ENCODE measurements at places on chromosomes 7 and 10. TPM values are rescaled to one million over a fixed set of nuclear protein-coding genes. Genes with fewer than 3 reads are reported as not detected.

The PPP1R3A gene
- total RNA-seq = not detected

The C1QL3 gene
- total RNA-seq = 0.12 TPM

The HOXA11 gene
- total RNA-seq = 0.14 TPM

The TNS3 gene
- 0.29 TPM for total RNA-seq

The FXYD4 gene
- not detected for total RNA-seq

The ANXA8 gene
- not detected for total RNA-seq

The PON1 gene
- 0.65 TPM for total RNA-seq

The SLC39A12 gene
- total RNA-seq = not detected

The RET gene
- 0.29 TPM for total RNA-seq

DNA sequence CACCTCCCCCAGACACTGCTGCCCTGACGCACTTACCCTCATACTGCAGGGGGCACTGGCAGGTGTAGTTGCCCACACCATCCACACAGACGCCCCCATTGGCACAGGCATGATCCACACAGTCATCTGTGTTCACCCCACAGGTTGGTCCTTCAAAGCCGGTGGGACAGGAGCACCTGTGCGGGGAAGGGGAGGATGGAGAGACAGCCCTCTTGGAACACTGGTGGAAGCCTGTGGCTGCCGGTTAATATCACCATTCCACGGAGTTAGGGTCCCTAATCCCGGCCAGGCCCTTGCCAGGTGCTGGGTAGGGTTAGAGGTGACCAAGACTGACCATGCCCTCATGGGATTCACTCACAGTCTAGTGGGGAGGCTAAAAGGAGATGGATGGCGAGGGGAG is 171.8 kb downstream of the SLIT1 start:
- DNase-seq = no peak

GRCh38 chr7:77293046-77293445 is 93.4 kb upstream of the FGL2 start:
- DNase-seq = no peak

GRCh38 chr10:114713525-114714090 is 55.5 kb upstream of the ABLIM1 start:
- no peak for DNase-seq

GRCh38 chr10:61742812-61743211 is 80.1 kb downstream of the CABCOCO1 start:
- DNase-seq = no peak

DNA sequence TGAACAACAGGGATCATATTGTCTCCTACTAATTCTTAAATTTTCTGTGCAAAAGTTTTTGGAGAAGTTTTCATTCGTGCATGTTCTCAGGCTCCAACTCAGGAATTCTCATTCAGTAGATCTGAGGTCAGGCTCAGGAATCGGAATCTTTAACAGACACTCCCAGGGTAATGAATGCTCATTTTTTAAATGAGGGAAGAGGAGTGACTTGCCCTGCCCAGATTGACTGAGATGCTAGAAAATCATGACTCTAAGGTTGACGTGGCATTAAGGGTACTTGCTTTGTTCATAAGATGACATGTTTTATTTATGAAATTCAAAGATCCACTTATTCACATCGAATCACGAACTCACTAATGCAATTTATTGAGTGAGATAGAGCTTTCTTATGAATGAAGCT is 196.6 kb upstream of the NPVF start:
- DNase-seq = no peak

GRCh38 chr10:6558272-6558671 is 21.8 kb downstream of the PRKCQ start:
- no peak for DNase-seq

DNA sequence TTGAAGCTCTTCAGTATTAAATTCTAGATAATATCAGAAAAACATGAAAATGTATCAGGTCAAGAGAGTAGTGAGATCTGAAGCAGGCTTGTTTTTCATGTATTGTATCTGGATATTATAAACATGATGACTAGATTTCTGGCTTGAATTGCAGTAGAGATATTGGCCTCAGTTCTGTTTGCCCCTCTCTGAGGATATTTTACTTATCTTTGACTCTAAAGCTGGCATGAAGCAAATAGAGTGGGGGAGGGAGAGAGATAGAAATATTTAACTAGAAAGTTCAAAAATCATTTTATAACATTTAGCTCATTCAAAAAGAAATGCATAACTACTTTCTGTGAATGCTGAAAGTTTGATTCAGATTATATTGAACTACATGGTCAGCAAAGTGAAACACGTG is 929.7 kb upstream of the KCND2 start:
- no peak for DNase-seq

DNA sequence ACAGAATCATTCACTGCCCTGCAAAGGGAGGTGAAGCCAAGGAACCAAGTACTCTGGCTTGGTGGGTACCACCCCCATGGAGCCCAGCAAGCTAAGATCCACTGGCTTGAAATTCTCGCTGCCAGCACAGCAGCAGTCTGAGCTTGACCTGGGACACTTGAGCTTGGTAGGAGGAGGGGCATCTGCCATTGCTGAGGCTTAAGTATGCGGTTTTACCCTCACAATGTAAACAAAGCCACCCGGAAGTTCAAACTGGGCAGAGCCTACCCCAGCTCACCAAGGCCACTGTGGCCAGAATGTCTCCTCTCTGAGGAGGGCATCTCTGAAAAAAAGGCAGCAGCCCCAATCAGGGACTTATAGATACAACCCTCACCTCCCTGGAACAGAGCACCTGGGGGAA is 1050.0 kb upstream of the GHITM start:
- DNase-seq = no peak

DNA sequence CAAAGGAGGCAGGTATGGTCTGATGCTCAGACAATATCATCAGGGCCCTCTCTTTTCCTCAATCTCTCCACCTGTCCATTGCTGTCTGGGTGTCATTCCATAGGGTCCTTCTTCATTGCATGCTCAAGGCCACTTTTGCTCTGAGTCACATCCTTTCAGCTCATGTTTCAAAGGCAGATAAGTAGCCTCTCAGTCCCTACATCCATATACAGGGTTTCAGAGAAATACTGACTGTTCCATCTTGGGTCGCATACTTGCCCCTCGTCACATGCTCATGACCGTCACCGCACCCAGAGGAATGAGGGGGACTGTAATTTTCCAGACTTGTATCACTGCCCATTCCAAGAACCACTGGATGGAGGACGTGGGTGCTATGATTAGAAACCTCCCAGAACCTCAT is 93.4 kb downstream of the FAM107B start:
- no peak for DNase-seq

GRCh38 chr7:103727982-103728610 is 261.4 kb downstream of the RELN start:
- DNase-seq = no peak

DNA sequence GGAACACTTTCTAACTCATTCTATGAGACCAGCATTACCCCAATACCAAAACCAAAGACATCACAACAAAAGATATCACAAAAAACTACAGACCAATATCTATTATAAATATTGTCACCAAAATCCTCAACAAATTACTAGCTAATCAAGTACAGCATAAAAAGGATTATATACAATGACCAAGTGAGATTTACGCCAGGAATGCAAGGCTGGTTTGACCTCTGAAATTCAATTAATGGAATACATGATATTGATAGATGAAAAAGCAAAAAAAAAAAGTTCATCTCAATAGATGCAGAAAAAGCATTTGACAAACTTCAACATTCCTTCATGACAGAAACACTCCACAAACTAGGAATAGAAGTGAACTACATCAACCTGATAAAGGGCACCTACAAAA is 175.3 kb downstream of the LCOR start:
- DNase-seq = no peak

GRCh38 chr7:1124816-1125602 is 35.0 kb downstream of the ZFAND2A start:
- no peak for DNase-seq

- DNase-seq = no peak
Measured at GRCh38 chr10:71319800-71320392, 837 bp downstream of the SLC29A3 start.

DNA sequence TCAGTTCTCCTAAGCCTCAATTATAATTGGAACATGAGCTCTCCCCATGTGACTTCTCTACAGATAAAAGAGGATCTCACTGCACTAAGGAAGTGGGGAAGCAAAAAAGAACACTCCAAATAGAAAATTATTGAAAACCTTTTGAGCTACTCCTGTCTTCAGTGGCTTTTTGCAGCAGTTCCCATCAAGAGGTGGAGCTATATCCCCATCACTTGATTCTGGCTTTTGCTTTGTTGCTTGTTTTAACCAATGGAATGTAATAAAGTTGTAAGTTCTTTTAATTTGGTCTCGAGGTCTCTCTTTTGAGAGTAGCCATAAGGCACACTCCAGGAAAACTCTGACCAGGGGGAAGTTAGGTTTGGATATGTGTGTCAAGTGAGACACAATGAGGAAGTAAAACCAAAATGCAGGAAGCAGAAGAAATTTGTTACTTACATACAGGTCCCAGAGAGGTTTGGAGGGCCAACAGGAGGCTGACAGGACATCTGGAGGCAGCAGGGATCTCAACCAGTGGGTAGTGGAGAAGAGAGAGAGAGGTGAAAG is 569.4 kb downstream of the HTR7 start:
- no peak for DNase-seq

DNA sequence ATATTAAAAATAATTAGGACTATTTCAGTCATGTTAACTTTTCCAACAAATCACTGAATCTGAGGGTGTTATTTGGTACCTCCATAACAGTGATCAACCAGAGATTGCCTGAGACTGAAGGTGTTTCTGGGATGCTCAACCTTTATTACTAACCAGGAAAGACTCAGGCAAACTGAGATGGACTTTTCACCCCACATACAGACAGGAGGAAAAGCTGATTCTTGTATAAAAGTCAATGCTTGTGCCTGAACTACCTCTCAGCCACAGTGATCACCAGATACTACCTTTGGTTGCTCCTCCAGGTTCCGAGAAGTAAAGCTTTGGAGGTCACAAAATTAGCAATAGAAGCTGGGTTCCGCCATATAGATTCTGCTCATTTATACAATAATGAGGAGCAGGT is 1.9 kb downstream of the AKR1C3 start:
- DNase-seq = no peak

DNA sequence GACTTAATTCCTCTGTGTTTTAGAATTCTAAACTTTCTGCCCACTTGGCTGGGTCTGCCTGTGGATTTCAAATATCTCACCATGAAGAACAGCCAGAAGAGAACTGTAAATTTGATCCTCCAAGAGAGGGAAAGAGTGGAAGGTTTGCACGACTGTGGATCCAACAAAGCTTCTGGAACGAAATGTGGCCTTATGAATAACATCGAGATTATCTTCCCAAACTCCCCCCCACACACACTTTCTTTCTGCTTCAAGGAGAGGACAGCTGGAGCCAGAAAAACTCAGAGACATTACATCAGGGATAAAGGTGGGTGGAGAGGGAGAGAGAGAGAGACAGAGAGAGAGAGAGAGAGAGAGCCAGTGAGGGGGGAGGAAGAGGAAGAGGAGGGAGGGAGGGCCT is 570.1 kb upstream of the MGMT start:
- no peak for DNase-seq

GRCh38 chr7:151218170-151218569 is 7.9 kb upstream of the H2BK1 start:
- DNase-seq = no peak

- DNase-seq = peak; percentile 66
Measured at GRCh38 chr10:43395571-43396060, 13.4 kb downstream of the HNRNPF start.

GRCh38 chr7:54858008-54858692 is 99.1 kb upstream of the SEC61G start:
- no peak for DNase-seq

DNA sequence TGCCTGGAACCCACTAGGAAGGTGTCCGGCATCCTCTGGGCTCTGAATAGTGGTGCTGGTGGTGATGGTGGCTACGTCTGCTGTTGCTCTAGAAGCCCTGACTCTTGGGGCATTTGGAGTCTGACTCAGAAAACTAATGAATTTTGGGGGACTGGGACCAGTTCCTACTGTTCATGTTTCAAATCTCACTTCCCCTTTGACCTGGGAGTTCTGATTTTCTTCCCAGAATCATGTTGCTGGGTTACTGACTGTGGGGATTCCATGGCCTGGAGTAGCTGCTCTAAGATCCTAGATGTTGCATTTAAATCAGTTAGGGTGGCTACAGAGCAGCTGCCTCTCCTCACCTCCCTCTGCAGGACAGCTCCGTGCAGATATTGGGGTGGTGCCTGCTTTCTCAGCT is 3.2 kb downstream of the TSPAN33 start:
- DNase-seq = no peak

DNA sequence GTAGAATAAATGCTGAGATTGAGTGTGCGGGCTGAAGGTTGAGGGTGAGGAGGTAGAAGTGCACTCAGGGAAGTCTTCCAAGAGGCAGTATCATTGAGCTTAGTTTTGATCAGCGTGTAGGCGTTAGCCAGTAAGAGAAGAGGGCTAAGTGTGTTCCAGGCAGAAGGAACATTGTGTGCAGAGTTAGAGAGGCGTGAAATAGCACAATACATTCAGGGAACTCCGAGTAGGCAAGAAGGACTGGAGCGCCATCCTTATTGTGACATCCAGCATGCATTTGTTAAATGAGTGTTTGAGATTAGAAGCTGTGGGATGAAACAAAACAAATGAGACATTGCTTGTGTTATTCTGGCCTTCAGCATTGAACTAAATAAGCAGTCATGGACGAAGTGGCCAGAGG is 140.9 kb upstream of the MKLN1 start:
- DNase-seq = no peak

DNA sequence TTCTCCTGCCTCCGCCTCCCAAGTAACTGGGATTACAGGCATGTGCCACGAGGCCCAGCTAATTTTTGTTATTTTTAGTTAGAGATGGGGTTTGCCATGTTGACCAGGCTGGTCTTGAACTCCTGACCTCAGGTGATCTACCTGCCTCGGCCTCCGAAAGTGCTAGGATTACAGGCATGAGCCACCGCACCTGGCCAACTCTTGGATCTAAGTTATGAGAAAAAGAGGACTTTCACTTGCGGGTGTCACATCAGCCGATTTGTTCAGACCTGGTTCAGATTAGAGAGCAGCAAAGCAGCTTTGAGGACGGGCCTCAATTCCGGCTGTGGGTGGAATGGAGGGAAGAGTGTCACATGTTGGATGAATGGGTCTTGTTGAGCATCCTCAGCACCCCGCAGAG is 61.0 kb upstream of the FGFR2 start:
- DNase-seq = no peak

GRCh38 chr10:62852961-62853702 is 37.0 kb upstream of the EGR2 start:
- peak; percentile 69 for DNase-seq

DNA sequence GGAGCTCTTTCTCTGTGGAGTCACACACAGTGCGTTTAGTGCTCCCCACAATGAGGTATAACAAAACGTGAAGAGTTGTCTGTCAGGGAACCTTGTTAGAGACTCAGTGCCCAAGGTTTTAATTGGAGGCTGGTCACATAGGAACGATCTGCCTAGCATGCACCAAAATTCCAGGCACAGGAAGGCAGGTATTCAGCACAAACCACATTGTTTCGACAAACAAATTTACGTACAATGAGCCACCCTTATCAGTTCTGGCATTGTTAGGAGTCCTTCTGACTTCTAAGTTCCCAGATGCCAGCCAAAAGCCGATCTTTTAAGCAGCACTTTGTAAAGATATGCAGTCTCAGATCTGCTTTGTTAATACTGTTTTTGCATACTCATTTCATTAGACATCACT is 414.2 kb upstream of the MTPN start:
- DNase-seq = no peak

- no peak for DNase-seq
Measured at GRCh38 chr10:133420028-133420427, 4.4 kb downstream of the SPRN start.

GRCh38 chr7:95473276-95473985 is 12.3 kb upstream of the ASB4 start:
- DNase-seq = no peak
